ENCODE measurements at places on chromosomes 13 and 19.

DNA sequence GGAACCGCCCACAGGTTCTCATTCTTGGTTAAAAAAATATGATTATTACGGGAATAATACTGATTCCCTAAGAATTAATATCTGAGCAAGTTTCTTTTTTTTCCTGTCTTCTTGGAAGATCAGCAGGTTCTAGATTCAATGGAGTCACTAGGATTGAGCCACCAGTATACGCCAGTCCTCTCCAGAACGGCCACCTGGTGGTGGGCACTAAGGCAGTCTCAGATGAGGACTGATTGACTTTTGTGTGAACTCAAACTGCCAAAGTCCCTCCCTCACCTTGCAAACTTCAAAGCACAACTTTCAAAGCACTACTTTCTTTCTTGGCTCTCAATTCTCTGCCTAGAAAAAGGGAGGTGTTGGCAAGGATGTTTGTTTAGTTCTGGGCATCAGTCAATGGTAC is 33.3 kb upstream of the ALOX5AP start:
- DNase-seq, result no peak

GRCh38 chr13:89977203-89977602 is 1370.3 kb upstream of the MIR17HG start:
- DNase-seq, result no peak

GRCh38 chr13:43077906-43078305 is 54.5 kb downstream of the DNAJC15 start:
- no peak for DNase-seq

DNA sequence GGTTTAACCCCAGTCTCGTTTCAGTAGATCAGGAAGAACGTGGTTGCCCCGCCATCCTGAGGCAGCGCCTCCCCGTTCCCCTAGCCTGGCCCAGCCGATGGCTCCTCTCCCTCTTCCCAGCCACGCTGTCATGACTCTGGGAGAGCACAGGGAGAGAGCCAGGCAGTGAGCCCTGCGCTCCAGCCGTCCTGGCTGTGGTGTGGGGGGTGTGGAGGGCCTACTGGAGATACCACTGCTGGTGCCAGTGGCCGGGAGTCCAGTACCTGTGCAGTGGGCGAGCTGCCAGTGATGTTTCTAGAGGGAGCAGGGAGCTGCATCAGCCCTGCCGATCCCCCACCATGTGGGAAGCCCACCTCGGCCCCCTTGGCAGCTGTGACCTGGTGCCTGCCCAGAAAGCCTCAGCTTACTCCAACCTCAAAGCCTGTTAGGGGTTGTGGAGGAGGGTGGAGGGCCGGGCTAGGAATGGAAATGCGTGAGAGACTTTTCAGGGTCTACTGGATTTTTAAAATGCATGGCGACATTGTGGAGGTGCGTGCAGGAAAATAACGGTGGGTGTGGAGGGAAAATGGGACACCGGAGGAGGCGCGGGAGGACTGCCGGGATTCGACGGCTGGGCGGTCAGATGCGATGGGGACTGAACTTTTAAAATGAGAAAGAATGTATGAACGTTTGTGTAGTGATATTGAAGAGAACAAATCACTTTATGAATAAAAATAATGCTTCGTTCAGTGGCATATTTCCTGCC is 4.9 kb downstream of the TEX29 start:
- no peak for DNase-seq

GRCh38 chr19:14510311-14511228 is 7.6 kb downstream of the DNAJB1 start:
- DNase-seq, result peak; percentile 47
